ENCODE measurements at places on chromosomes 3 and 15. TPM values are rescaled to one million over a fixed set of nuclear protein-coding genes. Genes with fewer than 3 reads are reported as not detected.

The CTSH gene
- total RNA-seq = 238 TPM

The RASGRF1 gene
- total RNA-seq = 1.8 TPM

The PLXND1 gene
- 176 TPM for total RNA-seq

The TRIM42 gene
- total RNA-seq = not detected

GRCh38 chr15:36761132-36761847, 181.9 kb downstream of the CDIN1 start:
- H3K27me3 ChIP-seq = no peaks in the 10 kb centered on the region
- no peaks in the 10 kb centered on the region for H3K4me1 ChIP-seq
- H3K4me3 ChIP-seq = no peak overlapping the region
- peaks cover 4% of the 10 kb centered on the region for H3K36me3 ChIP-seq
- no peak overlapping the region for H3K27ac ChIP-seq

DNA sequence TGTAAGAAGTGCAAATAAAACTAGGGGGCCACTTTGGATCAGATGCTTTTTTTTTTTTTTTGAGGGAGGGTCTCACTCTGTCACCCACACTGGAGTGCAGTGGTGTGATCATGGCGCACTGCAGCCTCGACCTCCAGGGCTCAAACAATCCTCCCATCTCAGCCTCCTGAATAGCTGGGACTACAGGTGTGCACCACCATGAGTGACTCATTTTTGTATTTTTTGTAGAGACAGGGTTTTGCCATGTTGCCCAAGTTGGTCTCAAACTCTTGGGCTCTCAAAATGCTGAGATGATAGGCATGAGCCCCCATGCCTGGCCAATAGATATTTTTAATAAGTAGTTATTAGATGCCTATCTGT, 20.8 kb downstream of the CCR1 start:
- no peak overlapping the region for H3K4me3 ChIP-seq
- DNase-seq = no peak

GRCh38 chr3:171895900-171896299, 52.8 kb downstream of the TMEM212 start:
- H3K36me3 ChIP-seq = no peaks in the 10 kb centered on the region
- no peak for DNase-seq
- H3K4me1 ChIP-seq = no peaks in the 10 kb centered on the region
- H3K4me3 ChIP-seq = no peak overlapping the region
- no peaks in the 10 kb centered on the region for H3K27me3 ChIP-seq

GRCh38 chr15:52391069-52391468, 95.5 kb upstream of the MYO5C start:
- H3K36me3 ChIP-seq = peaks cover 17% of the 10 kb centered on the region
- H3K4me1 ChIP-seq = no peaks in the 10 kb centered on the region
- H3K27ac ChIP-seq = no peak overlapping the region
- no peak overlapping the region for H3K4me3 ChIP-seq

DNA sequence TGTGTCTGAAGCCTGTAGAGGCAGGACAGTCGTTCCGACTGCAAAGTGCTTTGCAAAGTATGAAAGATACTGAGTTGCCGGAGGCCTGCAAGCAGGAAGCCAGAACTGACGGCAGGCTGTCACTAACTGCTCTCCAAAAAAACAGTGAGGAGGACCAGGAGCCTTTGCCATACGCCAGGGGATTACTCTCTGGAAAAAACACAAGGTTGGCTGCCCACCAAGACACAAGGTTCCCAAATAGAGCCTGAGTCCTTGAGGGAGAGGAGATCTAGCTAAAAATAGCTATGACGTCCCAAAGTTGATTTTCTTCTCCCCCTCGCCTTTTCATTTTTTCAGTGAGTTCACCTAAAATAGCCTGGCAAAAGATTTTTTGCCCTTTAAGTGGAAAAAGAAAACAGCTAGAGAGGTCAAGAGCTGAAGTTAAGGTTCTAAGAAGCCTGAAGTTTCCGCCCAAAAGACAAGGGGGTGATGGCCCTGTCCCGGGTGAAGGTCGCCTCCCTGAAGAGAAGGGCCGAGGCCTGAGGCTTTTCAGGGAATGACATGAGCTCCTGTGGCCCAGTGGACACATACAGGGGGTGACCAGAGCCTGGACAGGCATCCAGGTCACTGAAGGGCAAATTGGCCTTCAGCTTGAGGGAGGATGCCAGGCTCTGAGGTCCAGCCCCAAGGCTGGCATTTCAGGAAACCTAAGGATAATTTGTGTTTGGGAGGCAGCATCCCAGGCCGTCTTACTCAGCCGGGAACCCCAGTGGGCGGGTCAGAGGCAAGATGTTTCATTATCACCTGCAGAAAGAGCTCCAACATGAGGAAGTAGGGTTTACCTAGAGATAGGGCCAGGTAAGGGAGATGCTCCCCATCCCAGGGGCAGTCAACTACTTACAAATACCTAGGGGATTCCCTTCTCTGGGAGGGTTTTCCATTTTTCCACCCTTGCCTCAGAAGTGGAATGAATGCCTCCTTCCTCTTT, 44.9 kb upstream of the DGKG start:
- no peaks in the 10 kb centered on the region for H3K4me1 ChIP-seq
- H3K4me3 ChIP-seq = no peak overlapping the region
- no peaks in the 10 kb centered on the region for H3K36me3 ChIP-seq
- no peak for DNase-seq
- no peaks in the 10 kb centered on the region for H3K27me3 ChIP-seq
- H3K27ac ChIP-seq = no peak overlapping the region

GRCh38 chr3:44981751-44982150, 5.7 kb downstream of the EXOSC7 start:
- H3K36me3 ChIP-seq = no peaks in the 10 kb centered on the region
- peaks cover 67% of the 10 kb centered on the region for H3K4me1 ChIP-seq
- no peak for DNase-seq
- H3K27ac ChIP-seq = peak overlapping the region; percentile 18
- no peak overlapping the region for H3K4me3 ChIP-seq
- no peaks in the 10 kb centered on the region for H3K27me3 ChIP-seq

DNA sequence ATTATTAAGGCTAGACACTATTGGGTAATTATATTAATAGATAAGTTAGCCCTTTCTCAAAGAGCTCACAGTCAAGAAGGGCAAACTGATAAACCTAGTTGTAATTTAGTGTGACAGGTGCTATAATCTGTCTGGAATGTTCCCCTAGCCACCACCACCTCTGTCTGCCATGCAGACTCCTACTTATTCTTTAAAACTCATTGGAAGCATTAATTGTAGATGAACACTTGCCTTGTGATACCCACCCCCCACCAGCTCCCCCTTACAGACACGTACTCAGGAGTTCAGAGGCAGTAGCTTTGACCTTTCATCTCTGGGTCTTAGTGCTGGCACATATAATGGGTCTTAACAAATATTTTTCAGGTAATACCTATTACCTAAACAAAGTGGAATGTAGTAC, 195.9 kb downstream of the TP63 start:
- H3K27me3 ChIP-seq = no peaks in the 10 kb centered on the region
- no peaks in the 10 kb centered on the region for H3K36me3 ChIP-seq
- H3K27ac ChIP-seq = no peak overlapping the region
- no peak overlapping the region for H3K4me3 ChIP-seq

GRCh38 chr3:88057630-88058305, 1.0 kb downstream of the CGGBP1 start:
- H3K36me3 ChIP-seq = no peaks in the 10 kb centered on the region
- no peaks in the 10 kb centered on the region for H3K27me3 ChIP-seq
- peaks cover 24% of the 10 kb centered on the region for H3K4me1 ChIP-seq

DNA sequence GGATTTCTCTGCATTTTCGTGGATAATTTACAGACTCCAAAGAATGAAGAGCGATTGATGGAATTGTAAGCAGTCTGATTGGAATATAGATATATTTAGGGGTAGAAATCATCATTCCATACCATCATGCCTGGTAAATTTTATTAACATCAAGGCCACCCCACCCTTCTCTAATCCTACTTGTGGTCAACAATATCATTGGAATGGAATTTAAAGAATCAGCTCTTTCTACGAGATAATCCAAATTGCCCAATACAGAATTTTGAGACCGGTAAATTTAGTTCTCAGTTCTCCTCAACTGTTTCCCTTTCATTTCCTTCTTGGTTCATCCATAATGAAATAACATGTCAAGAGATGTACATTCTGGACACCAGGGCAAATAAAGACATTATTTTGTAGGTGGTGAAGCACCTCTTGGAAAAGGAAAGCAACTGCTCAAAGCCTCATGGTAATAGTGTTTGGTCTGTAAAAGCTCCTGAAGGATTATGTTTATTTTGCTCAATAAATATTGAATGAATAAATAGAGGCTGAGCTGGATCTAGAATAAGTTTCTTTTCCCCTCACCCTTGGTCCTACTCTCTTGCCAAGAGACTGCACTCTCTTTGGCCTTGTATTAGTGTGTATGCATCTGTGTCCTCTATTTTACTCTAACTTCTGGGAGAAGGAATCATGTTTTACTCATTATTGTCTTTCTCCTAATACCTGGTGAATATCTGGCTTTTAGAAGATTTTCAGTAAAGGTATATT, 133.7 kb upstream of the BCL6 start:
- H3K36me3 ChIP-seq = no peaks in the 10 kb centered on the region
- no peak overlapping the region for H3K4me3 ChIP-seq
- no peaks in the 10 kb centered on the region for H3K27me3 ChIP-seq
- no peak overlapping the region for H3K27ac ChIP-seq
- no peaks in the 10 kb centered on the region for H3K4me1 ChIP-seq

- no peak overlapping the region for H3K27ac ChIP-seq
- DNase-seq = no peak
- H3K36me3 ChIP-seq = no peaks in the 10 kb centered on the region
- no peaks in the 10 kb centered on the region for H3K27me3 ChIP-seq
- no peaks in the 10 kb centered on the region for H3K4me1 ChIP-seq
Measured at GRCh38 chr15:100810229-100810628, 69.4 kb upstream of the ALDH1A3 start.

Measured in spleen (tissue), 13 donors.